ENCODE measurements at places on chromosomes 3 and 15. TPM values are rescaled to one million over a fixed set of nuclear protein-coding genes. Genes with fewer than 3 reads are reported as not detected.

STOML1 gene
- 27.2 TPM for total RNA-seq

B3GALNT1 gene
- 28.8 TPM for total RNA-seq

GRK7 gene
- not detected for total RNA-seq

GPR156 gene
- 0.38 TPM for total RNA-seq

KCNMB2 gene
- total RNA-seq = not detected

Data from regular cardiac myocyte (primary cell).